ENCODE measurements at places on chromosomes 1 and 21.

- DNase-seq: peak; percentile 53
Observed at GRCh38 chr1:24201941-24202440, 14.9 kb upstream of the IFNLR1 start.

GRCh38 chr1:246302711-246303317, 204.3 kb downstream of the SMYD3 start:
- DNase-seq: no peak

- DNase-seq: no peak
Observed at GRCh38 chr1:16178596-16179497, 23.0 kb upstream of the EPHA2 start.

- no peak for DNase-seq
Observed at GRCh38 chr21:43925096-43925481, 60.1 kb downstream of the AGPAT3 start.

GRCh38 chr21:41095983-41096382, 72.0 kb upstream of the BACE2 start:
- no peak for DNase-seq

DNA sequence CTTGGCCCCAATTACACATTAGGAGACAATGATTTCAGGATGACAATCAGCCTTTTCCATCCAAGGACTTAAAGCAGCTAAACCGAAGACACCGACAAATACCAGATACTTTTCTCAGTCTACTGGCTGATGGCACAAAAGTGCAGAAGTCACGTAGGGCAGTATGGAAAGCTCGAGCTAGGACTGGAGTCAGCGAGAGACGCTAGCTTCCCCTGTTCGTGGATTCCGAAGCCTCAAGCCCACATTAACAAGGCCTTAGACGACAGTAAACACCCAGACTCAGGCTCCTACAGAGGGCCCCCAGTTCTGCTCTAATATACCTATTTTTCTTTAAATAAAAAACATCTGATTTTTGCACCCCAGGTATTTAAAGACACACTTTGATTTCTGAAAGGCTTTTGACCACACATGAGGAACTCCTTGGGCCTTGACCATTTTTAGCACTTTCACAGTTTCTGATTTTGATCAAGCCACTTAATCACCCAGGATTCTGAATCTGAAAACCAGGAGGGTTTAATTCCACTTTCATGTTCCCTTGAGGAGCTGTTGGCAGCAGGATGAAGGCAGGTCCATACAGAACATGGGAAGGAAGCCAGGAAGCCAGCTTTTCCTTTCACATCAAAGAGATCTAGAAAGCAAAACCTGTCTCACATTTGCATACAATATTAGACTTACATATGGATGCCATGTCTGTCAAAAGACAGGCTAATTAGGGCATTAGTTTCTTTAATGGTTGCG, 204.1 kb downstream of the GABPA start:
- DNase-seq: no peak

Measured in germinal center (tissue), 1 donor.